Cerebellar nuclear complex (tissue), 1 donor: ENCODE measurements at places on chromosomes 13 and 19.

- DNase-seq = no peak
Observed at GRCh38 chr13:58018865-58019264, 387.3 kb downstream of the PCDH17 start.

DNA sequence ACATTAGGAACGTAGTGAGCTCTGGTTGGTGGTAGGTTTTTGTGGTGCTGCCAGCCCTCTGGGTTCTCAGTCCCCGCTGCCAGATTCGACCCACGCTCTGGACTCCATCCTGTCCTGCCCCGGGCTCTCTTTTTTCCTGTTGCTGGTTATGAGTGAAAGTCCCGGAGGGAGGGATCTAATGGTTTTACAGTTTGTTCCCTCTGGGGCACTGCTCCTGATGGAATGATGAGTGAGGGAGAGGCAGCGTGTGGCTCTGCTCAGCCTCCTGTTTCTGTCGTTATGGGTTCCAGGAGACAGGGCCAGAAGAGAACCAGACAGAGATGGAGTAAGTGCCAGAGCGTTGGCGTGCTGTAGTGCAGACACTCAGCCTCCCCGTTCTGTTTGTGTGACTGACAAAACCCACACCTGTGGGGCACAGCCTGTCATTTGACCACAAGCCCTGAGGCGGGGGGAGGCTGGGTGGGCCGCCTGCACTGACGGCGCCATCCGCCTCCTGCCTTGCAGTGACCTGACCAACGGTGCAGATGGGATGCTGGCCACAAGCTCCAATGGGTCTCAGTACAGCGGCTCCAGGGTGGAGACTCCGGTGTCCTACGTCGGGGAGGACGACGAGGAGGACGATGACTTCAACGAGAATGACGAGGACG lies 18.3 kb downstream of the ATP4B start:
- DNase-seq = no peak

DNA sequence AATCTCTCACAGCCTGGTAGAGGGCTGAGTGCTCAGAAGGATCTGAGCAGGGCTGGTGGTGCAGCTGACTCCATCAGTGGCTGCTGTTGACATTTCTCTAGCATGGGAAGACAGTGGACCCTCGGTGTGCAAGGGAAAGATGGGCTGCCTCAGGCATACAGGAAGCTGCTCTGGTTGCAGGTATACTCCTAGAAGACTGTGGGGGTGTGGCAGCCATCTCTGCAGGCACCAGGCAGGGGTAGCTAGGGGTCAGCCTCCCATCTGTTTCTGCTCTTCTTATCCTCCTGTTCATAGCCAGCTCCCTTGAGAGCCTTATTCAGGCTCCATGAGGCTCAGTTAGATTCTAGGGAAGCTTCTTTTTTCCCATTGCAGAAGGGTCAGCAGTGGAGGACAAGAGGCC lies 475.5 kb downstream of the TSHZ3 start:
- DNase-seq = no peak

GRCh38 chr13:30726192-30726591 lies 9.2 kb upstream of the ALOX5AP start:
- DNase-seq = no peak

DNA sequence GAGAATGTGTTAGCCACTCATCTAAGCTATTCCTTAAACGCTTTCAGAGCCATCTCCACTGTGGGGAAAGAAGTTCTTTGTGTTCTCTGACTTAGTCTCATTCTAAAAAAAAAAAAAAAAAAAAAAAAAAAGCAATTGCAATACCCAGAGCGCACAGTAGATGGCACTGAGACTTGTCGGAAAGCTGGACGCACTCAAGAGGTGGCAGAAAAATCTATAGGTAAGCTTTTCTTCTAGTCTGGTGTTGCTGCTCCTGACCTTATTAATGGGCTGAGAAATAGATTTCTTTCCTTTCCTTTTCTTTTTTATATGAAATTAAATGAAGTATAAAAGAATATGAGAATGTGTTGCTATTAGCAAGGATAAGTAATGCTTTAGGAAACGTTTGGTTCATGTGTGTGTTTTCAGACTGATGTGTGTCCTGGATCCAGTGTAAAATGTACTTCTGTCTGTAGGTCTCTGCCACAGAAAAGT lies 4.7 kb upstream of the GJB2 start:
- no peak for DNase-seq

- DNase-seq = no peak
Observed at GRCh38 chr19:32189956-32190706, 155.3 kb upstream of the ZNF507 start.

- no peak for DNase-seq
Observed at GRCh38 chr19:16210168-16210567, 12.5 kb downstream of the AP1M1 start.

DNA sequence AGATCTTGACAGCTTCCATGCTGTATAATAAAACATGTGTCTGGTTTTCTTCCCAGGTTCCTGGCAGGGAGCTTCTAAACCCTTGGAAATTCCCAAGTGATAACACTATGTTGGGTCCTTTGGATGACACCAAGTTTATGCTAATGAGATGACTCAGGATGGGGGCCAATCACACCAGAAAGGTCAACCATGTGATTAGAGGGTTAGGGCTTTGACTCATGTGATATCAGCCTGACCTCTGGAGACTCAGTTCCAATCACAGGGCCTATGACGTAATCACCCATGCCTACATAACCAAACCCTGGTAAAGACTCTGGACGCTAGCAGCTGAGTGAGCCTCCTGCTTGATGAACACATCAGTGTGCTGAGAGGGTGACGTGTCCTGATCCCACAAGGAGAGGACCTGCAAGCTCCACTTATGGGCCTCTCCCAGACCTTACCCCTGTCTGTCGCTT lies 203.6 kb downstream of the DCLK1 start:
- DNase-seq = no peak

DNA sequence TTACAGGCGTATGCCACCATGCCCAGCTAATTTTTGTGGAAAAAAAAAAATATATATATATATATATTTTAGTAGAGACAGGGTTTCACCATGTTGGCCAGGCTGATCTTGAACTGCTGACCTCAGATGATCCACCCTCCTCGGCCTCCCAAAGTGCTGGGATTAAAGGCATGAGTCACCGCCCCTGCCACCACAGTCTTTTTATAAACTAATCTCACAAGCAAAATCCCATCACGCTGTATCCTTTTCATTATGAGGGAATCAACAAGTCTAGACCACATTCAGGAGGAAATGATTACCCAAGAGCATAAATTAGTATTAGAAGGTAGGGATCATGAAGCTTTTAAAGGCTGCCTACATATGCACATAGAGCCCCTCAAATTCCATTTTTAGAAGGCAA lies 210.6 kb upstream of the NBEA start:
- no peak for DNase-seq

DNA sequence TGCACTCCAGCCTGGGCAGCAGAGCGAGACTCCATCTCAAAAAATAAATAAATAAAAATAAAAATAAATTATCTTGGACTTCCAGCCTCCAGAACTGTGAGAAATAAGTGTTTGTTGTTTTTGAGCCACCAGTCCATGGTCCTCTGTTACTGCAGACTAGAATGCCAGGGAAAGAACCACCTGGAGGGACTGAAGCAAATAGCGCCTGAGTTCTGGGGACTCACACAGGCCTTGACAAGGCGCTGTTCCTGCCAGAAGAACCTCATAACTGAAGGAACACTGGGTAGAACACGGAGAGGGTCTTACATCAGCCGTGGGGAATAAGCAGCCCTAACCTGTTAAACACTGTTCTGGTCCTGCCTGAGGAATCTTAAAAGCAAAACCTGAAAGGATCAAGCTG lies 8.4 kb upstream of the LENG8 start:
- DNase-seq = no peak

DNA sequence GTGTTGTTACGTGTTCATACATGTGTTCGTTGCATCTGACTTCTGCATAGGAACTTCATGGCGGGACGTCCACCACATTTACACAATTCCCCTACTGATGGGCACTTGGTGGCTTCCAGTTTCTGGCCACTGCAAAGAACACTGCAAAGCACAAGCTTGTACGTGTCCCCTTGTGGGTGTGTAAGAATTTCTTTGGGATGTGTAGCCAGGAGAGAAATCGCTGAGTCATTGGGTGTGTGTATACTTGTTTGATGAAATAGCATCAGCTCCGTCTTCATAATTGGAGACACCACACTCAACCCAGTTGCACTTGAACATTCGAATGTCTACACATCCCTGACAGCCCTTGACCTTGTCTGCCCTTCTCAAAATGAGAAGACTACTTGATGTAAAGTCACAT lies 19.2 kb downstream of the KLK5 start:
- no peak for DNase-seq

- no peak for DNase-seq
Observed at GRCh38 chr19:14433554-14434501, 722 bp downstream of the PKN1 start.

- no peak for DNase-seq
Observed at GRCh38 chr19:38245826-38246498, 10.2 kb downstream of the PPP1R14A start.

- no peak for DNase-seq
Observed at GRCh38 chr13:43846496-43847158, 32.9 kb downstream of the CCDC122 start.

DNA sequence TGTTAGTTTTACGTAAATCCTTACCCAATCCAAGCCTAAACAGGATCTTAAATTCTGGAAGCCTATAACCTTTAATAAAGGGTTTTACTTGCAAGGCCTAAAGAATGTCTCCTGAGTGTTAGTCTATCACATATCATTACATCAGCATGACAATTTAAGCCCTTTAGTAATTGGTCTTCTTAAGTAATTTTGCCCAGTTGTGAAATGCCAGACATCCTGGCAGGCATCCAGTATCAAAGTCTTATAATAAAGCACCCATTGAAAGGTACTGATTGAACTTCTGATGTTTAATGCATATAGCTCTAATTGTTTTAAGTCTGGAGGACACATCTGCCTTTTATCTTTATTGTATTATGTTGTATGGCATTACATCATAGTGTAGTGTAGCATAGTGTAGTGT lies 1078.9 kb downstream of the SLITRK1 start:
- no peak for DNase-seq

- no peak for DNase-seq
Observed at GRCh38 chr13:100988921-100989320, 314.3 kb upstream of the TMTC4 start.

GRCh38 chr13:90889906-90890834 lies 457.3 kb upstream of the MIR17HG start:
- DNase-seq = no peak

GRCh38 chr13:36709136-36709890 lies 35.5 kb downstream of the SERTM1 start:
- no peak for DNase-seq

GRCh38 chr13:37475966-37476365 lies 122.6 kb downstream of the POSTN start:
- no peak for DNase-seq

DNA sequence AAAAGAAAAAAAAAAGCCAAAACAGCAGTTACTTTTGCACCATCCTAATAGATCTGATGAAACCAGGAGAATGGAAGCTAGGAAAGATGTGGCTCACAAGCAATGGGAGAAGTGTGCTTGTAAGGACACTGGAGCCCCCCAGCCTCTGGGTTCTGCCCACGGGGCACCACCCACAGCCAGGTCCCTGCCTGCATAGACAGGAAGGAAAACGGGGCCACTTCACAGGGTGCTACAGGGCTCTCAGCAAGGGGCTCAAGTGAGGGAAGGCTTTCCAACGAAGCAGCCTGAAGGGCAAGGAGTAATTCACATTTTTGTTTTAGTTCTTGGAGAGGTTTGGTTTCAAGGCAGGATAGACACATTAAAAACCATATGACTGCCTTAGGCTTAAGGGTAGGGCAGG lies 42.7 kb downstream of the BRD4 start:
- no peak for DNase-seq

- no peak for DNase-seq
Observed at GRCh38 chr19:10858204-10858828, 10.1 kb downstream of the C19orf38 start.

DNA sequence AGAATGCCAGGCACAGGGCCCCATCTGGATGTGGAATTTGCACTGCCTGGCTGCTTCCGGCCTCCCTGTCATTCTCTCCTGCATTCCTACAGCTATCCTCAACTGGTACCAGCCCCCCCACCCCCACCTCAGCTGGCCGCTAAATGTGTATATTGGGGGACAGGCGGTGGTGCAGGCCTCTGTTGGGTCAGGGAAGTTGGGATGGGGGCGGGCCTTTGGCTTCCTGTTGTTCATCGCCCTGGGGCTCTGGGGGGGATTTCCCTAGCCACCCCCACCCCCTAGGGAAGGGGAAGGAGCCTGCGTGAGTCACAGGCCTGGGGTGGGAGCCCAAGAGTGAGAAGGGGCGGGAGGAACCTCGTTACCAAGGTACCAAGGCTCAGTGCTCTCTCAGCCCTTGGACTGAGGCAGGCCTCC lies 10.6 kb downstream of the POU2F2 start:
- no peak for DNase-seq
